ENCODE measurements at places on chromosomes 3 and 15.

DNA sequence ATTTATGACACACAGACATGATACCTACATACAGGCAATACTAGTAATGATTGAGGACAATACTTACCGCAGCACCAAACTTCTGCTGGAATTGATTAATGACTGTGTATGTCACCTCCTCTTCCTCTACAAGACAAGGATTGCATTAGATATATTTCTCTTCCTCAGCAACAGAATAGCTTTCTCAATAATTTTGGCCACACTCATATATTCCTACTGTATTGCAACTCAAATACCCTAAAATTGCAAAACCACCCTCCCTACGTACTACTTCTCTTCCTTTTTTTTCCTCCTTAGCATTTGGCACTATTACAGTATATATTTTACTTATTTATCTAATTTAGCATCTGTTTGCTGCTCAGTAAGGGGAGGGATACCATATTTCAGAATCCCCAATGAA lies 14.8 kb downstream of the EXD1 start:
- no peak for DNase-seq

- no peak for DNase-seq
Measured at GRCh38 chr15:48717458-48717857, 71.9 kb upstream of the FBN1 start.

GRCh38 chr3:98807011-98807410 lies 43.9 kb downstream of the ST3GAL6 start:
- DNase-seq, result no peak

DNA sequence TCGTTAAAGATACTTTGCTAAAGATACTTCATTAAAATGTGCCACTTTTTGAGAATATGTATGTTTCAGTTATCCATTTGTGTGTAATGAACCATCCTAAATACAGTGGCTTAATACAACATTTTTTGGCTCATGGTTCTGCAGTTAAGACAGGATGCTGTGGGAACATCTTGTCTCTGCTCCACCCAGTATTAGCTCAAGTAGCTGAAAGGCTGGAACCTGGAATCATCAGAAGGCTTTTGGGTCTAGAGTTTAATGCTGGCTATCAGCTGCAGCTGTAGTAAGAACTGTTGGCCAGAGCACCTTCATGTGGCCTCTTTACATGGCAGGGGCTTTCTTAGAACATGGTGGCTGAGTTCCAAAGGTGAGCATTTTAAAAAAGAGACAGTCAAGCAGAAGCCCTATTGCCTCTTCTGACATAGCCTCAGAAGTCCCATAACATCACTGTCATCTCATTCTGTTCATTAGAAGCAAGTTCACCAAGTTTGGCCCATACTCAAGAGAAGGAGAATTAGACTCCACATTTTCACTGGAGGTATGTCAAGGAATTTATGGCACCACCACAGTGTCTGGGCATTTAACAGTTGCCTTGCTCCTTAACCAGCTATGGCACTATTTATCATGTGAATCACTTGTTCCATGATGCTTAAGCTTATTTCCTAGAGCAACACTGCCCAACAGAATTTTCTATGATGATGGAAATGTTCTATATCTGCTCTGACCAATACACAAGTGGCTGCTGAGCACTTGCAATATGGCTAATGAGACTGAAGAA lies 70.4 kb upstream of the PDZRN3 start:
- no peak for DNase-seq

DNA sequence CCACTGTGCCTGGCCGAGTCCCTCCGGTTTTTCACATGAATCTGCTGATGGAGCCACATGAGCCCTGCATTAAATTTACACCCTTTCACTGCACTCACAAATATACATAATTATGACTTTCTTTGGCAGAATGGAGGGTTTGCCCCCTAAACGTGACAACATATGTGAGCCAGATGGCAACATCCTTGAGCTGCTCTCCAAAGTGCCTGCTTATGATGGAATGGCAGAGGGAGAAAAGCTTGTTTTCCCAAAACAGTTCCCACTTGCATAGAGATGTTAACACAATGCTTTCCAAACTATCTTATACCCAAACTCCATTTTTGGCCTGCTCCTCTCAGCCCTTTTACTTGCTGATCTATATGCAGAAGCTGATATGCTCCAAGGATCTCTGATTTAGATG lies 54.9 kb downstream of the ABCC5 start:
- DNase-seq, result no peak

GRCh38 chr3:24349367-24350019 lies 145.2 kb downstream of the THRB start:
- DNase-seq, result no peak

- no peak for DNase-seq
Measured at GRCh38 chr3:44942202-44942921, 33.6 kb downstream of the ZDHHC3 start.

DNA sequence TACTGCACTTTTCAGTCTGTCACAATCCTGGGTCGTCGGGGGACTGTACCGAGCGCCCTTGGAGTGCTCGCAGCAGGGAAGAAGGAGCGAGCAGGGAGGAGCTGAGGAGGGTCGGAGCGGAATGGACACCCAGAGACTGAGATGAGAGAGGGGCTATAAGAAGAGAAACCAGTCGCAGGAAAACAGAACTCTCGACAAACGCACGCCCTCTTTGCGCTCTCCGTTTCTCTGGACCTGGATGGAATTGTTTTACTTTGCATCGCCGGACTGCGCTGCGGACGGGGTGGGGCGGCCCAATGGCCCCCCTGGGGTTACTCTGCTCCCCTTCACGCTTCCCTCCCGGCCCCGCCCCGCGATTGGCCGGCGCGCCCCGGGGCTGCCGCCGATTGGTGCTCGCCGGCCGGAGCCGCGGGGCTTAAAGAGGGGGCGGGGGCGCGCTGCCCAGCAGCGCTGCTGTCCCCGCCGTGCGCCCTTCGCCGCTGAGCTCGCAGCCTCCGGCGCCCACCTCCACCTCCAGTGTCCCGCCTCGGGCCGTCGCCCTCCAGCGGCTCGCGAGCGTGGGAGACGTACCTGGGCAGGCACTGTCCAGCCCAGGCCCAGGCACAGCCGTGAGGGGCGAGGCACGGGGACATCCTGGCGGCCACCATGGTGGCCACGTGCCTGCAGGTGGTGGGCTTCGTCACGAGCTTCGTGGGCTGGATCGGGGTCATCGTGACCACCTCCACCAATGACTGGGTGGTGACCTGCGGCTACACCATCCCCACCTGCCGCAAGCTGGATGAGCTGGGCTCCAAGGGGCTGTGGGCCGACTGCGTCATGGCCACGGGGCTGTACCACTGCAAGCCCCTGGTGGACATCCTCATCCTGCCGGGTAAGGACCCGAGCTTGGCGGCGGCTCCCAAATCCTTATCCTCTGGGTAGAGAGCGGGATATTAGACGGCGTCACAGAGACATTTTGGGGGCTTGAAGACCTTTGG lies at the start of gene CLDN11:
TSS of gene CLDN11 (plus strand) at position 447 of the 977 bp plus-strand sequence. CDS start at position 646, 199 bp downstream.
- DNase-seq, result no peak

DNA sequence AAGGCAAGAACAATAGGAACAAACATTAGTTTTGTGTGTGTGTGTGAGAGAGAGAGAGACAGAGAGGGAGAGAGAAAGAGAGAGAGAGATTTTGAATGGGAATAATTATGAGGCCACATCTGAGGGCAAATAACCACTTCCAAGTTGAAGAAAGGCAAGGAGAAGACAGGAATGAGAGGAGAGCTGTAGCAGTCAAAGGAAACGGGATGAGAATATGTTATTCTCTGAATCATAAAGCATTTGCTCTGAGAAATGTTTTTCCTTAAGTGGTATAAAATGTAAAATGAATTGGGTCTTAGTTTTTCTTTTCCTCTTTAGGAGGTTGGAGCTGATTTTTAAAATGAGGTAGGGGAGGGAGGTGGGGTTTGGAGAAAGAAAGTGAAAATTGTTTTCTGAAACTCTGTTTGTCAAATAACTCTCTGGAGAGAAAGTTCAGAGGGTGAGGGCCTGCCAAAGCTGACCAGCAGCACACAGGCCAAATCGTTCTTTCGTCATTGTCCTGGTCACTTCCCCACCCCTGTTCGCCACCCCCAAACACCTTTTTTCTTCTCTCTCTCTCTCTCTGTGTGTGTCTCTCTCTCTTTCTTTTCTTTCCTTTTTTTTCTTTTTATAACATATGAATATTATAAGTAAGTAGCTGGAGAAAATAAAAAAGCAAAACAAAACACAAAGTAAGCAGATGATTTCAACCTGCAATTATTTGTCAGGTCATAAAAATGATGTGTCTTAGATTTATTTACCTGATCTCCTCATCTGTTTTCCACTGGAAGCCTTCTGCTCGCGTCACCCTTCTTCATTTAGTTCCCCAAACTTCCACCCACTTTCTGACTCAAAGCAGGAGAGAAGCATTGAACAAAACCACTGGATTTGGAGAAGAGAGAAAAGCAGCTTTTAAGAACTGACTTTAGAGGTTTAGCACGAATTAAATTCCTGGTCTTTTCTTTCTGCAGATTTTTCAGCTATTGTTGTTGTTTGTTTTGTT lies 110.6 kb downstream of the LPP start:
- no peak for DNase-seq

GRCh38 chr3:71461749-71462483 lies 121.6 kb downstream of the FOXP1 start:
- DNase-seq, result no peak

GRCh38 chr15:65580287-65580686 lies 30.6 kb downstream of the INTS14 start:
- DNase-seq, result no peak

DNA sequence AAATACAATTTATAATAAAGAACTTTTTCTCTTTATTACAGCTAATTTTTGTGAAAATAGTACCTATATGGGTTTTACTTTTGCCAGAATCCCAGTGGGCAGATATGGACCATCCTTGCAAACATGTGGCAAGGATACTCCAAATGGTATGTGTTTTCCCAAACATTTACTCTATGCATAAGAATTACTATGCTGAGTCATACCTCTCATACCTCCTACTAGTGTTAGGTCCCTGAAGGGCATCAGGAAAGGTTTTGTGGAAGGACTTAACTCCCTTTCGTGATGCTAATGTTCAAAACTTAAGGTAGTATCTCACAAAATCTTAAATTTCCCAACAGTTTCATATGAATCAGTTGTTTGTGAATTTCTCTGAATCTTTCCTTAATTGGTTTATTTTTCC lies 21.3 kb downstream of the ADGRG7 start:
- DNase-seq, result no peak

DNA sequence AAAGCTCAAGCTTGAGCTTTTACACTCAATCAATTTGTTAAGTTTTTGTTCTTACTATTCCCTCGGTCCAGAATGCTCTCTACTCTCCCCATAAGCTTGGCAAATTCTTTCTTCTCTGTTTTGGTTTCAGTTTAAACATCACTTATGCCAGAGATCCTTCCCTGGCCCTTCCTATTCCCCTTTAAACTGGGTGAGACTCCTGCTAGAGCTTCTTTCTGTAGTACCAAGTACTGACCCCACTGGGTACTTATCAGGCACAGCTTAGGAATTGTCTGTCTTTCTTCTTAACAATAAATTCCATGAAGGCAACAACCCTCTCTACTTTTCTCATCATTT lies 76.7 kb upstream of the PHLDB2 start:
- DNase-seq, result no peak

GRCh38 chr3:4794798-4795197 lies 184.4 kb upstream of the BHLHE40 start:
- DNase-seq, result no peak
